Progenitor cell of endocrine pancreas (in vitro differentiated cells): ENCODE measurements at places on chromosomes 6 and 20.

- peak; percentile 48 for DNase-seq
Measured at GRCh38 chr6:43771858-43772680, 2.1 kb downstream of the VEGFA start.

DNA sequence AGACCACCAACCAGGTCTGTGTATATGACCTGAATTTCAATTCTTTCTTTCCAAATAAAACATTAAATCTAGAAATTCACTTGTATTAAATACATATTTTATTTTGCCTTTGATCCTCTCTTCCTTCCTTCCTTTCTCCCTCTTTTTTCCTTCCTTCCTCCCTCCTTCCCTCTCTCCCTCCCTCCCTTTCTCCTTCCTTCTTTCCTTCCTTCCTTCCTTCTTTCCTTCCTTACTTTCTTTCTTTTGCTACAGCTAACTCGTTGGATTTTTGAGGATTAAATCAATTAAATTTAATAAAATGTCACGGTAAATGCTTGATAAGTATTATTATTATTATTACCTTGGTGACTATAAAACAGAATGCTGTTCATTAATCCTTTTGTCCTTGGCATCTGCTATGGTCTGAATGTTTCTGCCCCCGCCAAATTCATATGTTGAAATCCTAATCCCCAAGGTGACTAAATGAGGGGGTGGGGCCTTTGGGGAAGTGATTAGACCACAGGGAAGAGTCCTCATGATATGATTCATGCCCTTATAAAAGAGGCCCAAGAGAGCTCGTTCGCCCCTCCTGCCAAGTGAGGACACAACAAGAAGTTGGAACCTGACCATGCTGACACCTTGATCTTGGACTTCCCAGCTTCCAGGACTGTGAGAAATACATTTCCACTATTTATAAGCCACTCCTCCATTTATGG lies 67.6 kb upstream of the BTBD3 start:
- DNase-seq, result no peak

DNA sequence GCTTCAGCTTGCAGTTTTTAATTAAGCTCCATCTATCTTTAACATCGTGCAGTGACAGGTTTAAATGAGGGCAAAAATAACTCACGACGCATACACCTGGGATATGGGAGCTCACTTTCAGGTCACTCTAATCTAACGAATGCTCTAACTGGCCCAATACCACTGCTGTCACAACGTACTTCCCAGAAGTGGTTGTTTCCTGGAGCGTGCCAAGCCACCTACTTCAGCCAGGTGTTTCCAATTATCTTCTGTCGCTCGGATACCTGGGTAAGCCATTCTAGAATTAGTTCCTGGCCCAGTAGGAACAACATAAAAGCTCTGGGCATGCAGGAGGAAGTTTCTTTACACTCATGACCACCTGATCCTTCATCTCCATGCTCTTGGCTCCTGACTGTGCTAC lies 147.4 kb downstream of the FOXC1 start:
- DNase-seq, result no peak

GRCh38 chr6:11155589-11155988 lies 44.1 kb upstream of the ERVFRD-1 start:
- no peak for DNase-seq

GRCh38 chr6:151679081-151679480 lies 128.4 kb upstream of the ESR1 start:
- DNase-seq, result no peak

- peak; percentile 42 for DNase-seq
Measured at GRCh38 chr6:30720738-30721197, 616 bp downstream of the TUBB start.

GRCh38 chr6:40486576-40486975 lies 100.6 kb downstream of the LRFN2 start:
- no peak for DNase-seq

DNA sequence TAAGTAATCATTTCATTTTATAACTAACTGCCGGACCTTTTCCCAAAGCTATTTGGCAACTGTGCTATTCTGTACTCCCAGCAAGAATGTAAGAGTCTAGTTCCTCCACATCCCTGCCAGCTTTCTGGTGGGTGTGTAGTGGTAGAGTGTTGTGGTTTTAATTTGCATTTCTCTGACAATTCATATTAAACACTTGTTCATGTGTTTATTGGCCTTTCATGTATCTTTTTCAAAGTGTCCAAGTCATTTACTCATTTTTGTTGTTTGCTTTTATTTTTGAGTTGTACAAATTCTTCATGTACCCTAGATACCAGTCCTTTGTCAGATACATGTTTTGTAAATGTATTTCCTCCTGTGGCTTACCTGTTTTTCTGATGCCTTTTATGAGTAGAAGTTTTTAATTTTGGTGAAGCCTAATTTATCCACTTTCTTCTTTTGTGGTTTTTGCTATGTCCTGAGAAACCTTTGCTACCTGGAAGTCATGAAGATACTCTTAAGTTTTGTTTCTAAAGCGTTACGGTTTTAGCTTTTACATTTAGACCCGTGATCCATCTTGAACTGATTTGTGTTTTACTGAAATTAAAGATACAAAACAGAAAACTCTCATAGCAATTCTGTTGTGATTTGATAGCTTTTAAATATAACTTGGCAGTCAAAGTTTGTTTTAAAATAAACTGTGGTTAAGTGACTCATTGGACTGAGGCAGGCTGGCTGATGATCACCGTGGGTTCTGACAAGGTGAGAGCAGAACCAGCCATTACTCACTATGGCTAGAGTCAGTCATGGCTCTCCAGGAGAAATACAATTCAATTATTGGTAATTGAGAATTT lies 8.0 kb downstream of the MYLIP start:
- DNase-seq, result no peak

DNA sequence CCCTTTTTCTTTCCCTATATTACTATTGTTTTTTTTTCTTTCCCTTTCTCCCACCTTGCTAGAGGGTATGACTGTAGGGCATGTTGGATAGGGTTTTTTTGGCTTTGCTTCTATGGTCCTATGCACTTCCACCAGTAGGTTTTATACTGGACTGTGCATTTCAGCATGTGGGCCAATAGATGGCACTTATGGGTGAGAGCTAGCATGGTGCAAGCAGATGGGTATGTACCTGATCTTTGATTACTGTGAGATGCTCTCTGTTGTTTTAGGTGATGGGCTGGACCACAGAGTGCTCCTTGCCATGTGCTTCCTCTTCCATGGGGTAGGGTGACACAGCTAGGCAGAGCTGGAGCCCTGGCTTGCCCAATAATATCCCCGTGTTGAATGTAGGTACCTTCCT lies 128.5 kb upstream of the CHD6 start:
- DNase-seq, result no peak

DNA sequence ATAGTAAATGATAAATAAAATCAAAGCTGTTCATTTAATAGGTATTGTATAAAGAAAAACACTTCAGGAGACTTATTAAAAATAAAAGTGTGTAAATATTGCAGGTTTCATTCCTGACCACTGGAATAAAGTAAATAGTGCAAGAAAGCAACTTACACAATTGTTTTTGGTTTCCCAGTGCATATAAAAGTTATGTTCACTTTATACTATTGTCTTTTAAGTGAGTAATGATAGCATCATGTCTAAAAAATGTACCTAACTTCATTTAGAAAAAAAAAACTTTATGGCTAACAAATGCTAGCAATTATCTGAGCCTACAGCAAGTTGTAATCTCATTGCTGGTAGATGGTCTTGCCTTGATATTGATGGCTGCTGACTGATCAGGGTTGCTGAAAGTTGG lies 726.6 kb upstream of the POU3F2 start:
- DNase-seq, result no peak

GRCh38 chr6:27924179-27924578 lies 12.0 kb upstream of the OR2B2 start:
- no peak for DNase-seq

GRCh38 chr6:104162036-104162669 lies 697.6 kb downstream of the HACE1 start:
- no peak for DNase-seq

DNA sequence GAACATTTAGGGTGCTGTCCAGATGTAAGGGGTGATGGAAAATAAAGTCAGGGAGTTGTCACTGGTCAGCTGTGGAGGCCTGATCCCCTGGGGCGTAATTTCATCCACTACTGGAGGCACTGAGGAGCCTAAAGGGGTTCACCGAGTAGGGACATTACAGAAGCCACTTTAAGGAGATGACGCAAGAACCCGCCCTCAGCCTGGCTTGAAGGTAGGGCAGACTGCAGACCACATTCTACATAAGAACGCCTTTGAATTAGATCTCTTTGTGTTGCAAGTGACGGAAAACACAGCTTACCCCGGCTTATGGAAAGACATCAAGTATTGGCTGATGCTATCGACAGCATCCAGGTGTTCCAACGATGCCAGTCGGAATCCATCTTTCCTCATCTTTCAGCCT lies 462.7 kb upstream of the CDH4 start:
- no peak for DNase-seq

GRCh38 chr20:41467690-41468089 lies 101.1 kb upstream of the EMILIN3 start:
- DNase-seq, result no peak

GRCh38 chr20:10621149-10621548 lies 52.6 kb downstream of the JAG1 start:
- DNase-seq, result no peak

DNA sequence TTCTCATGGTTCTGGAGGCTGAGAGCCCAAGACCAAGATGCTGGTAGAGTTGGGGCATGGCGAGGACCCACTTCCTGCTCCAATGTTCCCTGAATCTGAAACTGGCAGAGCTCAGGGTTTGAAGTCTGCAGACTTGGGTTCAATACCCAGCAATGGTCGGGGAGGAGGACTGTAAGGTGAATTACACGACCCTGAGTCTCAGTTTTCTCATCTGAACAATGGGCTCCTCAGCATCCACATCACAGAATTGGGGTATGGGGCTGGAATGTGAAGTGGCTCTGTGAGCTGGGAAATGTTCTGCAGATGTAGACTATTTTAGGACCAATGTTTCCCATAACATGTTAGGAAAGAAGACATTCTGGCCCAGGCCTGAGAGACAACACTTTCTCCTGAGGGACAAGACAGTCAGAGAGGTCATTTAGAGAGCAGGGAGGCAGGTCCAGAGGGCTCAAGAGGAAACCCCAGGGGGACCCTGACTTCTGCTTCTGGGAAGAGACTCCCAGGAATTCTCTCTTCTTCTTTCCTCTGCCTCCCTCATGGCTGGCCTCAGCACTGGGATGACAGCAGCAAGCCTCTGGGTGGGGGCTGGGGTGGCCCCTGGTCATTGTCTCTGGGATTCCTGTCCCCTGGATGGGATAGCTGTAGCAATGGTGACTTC lies 141.3 kb upstream of the PMEPA1 start:
- DNase-seq, result peak; percentile 2

DNA sequence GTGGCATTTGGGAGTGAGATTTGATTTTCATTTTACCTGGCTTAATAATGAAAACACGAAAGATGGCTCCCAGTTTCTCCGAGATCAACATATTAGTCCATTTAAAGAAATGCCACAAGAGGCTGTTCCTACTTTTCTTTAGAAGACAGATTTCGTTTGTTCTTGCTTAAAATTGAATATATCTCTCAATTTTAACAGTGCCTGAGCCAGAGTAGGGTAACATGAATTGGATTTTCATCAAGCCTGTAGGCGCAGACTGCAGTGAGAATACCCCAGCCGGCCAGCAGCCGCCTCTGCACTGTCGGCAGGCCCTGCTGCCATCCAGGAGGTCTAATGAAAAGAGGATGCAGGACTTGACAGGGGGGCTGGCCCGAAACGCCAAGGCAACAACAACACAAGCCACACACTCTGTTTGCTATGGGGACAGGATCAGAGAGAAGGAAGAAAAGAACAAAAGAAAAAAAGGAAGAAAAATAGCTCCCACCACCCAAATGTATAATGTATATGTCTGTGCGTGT lies 72.5 kb downstream of the PPP1R3G start:
- DNase-seq, result no peak

- DNase-seq, result no peak
Measured at GRCh38 chr6:16684896-16685554, 76.2 kb downstream of the ATXN1 start.

- no peak for DNase-seq
Measured at GRCh38 chr6:144087789-144088426, 7.5 kb downstream of the SF3B5 start.

DNA sequence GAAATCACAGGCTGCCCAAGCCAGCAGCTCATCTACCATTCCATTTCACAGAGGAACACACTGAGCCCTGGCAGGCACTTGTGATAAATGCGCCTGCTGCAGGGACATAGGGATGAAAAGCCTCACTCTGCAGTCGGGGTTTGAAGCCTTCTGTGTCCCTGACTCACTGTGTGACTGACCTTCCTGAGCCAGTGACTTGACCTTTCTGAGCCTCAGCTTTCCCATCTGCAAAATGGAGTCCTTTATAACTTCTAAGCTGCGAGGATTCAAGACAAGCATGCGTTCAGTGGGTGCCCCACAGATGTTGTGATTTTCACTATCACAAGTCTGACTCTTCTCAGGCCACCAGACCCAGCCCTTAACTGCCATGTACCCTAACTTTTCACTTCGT lies 5.5 kb downstream of the TGM2 start:
- DNase-seq, result no peak

DNA sequence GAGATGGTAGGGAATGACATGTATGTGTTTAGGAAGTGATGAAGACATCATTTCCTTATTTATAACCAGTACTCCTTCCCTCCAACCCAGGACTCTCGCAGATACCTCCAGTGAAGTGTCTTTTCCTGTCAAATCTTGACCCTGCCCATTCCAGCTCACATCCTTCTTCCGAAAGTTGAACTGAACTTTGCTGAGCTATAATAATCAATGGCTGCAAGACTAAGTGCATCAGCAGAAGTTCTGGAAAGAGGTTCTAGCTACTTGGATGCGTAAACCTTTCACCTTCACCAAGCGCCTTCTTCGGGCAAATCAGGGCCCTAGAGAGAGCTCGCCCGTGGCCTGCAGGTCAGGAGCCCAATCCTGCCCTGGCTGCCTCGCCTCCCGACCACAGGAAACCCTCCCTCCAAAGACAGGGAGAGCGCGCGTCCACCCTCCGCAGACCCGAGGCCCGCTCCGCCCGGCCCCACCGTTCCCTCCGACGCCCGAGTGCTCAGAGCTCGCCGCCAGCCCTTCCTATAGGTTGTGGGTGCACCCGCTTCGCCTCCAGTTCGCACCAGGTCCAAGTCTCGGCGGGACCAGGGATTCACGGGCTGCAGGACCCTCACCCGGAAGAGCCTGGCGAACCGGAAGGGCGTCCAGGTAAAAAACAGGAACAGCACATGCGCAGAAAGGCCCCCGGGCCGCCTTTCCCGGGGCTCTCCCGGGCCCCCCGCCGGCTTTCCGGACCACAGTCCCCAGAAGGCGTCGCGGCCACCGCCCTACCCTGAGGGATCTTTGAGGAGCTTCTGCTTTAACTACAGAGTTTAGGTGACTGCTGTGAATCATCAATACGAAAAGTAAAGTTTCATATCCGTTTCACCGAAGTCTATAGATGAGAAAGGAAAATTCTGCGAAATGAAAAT lies at the start of gene ZNF334:
Gene ZNF334, minus strand, starts transcription at position 617 of the 902 bp plus-strand sequence. CDS start 1,457 bp downstream, outside the sequence.
- DNase-seq, result peak; percentile 56

DNA sequence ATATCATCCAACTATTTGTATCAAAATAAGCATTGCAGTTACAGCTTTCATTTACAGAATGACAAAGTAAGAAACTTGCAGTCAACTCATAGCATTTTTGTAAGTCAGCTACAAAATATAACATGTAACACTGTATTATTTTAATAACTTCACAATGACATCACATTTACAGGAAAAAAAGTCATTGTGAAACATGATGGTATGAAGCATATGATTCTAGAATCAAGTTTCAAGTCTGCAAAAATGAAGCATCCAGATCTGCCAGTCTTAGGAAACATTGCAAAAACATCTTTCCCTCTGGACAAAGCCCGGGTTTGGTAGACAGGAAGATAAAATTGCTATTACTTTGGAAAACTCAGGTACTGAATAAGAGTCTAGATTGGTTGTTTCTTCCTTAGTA lies 263.9 kb upstream of the NT5E start:
- no peak for DNase-seq

- DNase-seq, result no peak
Measured at GRCh38 chr6:127637830-127638409, 60.9 kb downstream of the C6orf58 start.
